ENCODE measurements at places on chromosomes 11 and 22.

DNA sequence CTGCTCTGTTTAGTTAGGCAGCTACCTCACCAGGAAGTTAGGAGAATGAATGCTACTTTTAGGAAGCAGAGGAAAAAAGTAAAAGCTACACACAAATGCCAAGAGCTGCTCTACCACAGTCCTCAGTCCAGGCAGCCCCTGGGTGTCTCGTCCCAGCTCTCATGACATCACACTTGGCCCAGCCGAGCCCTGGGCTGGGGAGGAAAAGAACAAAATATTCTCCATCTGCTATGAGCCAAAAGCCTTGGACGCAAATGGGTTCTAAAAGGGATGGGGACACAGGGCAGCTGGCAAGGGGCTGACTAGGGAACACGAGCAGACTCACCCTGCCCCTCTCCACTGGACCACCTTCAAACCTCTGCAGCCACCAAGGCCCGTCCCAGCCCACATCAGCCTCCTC is 26.1 kb downstream of the TMEM184B start:
- no peak for DNase-seq

DNA sequence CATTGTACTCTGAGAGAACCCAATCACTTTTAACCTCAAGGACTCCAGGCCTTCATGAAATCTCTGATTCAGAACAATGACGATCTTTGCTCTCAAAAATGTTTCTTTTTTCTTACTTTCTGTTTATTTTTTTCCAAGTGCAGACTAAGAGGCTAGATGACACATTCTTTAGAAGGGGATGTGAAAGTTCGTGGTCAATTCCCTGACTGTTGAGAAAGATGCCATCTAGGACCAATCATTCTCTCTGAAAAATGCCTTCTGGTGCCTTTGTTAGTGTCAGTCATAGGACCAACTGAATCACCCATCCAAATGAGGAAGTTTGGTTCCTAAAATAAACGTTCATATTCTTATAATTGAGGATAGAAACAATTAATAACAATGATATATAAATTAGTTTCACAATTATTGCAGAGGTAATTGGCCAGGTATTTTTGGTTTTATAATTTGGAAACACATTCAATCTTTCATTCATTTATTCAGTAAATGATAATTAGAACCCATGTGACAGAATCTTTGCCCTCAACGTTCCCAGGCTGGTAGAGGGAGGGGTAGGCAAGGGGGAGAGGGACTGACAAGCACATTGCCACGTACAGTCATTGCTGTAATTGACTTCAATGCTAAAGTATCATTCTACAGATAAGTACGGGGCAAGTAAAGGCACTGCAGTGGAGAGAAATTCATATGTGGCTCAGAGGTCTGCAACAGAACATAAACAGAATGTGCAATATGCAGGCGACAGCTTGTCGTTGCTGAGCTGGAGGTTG is 333.4 kb upstream of the MPPED2 start:
- no peak for DNase-seq

- DNase-seq: no peak
Observed at GRCh38 chr22:44146088-44146861, 34.5 kb upstream of the PARVG start.

DNA sequence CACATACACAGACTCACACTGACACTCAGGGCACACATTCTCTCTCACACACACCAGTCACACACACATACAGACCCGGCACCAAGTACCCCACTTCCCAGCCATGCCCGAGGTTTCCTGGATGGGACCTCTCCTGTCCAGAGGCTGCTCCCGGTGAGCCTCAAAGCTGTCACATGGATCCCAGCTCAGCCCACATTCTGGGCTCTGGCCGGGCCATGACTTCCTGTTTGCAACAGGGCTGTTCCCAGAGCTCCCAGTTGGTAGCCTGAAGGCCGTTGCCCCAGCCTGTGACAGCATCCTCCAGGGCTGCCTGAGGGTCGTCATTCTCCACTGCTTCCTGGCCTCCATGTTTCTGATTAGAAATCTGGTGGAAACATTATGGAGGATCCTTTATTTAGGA is 14.6 kb upstream of the CYP2D6 start:
- no peak for DNase-seq

- DNase-seq: no peak
Observed at GRCh38 chr11:14029440-14029839, 66.9 kb downstream of the SPON1 start.

DNA sequence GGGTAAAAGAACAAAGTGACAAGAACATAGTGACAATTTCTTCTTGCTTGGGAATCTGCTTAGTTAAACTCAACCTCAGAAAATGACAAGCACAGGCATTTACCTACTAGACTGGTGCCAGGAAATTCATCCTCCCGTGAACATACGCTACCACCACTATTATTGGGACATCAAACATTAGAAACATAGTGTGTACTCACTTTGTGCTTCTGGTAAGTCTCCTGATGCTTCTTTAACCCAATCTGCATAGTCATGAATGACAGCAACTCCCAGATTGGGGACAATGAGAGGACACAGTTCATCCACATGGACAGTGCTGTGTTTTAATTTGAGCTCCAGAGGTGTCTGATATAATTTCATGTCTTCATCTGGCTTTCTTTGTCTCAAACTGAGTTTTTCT is 29.2 kb upstream of the CHRNA10 start:
- no peak for DNase-seq

DNA sequence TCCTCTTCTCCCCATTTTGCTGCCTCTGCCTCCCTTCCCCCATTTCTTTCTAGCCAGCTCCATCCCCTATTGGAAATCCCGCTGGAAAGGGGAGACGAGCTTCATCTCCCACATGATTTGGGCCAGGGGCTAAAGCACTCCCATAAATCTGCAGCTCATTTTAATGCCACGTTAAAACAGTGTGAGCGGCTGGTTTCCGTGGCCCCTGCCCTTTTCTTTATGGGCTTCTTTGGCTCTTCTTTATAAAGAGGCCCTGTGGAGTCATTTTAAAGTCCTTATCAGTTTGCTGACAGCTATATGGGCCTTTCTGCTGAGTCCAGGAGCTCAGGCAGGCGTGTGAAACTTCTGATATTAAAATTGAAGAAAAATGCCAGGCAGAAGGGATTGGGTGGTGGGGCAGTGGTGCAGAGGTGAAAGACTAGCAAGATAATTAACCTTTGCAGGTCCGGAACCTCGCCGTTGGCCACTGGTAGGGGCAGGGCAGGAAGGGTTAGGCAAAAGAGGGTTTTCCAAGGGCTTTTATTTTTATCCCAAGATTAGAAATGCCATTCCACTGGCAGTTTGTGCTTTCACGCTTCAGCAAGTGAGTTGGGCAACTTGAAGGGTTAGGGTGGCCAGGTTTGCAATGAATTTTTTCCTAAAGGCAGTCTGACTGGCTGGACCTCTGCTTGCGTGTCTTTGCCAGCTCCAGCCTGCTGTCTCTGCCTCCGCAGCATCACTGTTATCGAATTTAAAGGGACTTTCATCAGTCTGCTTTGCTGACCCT is 44.3 kb downstream of the EXT2 start:
- DNase-seq: no peak

GRCh38 chr11:2524446-2525165 is 79.8 kb downstream of the KCNQ1 start:
- no peak for DNase-seq

- no peak for DNase-seq
Observed at GRCh38 chr11:114762408-114762807, 84.1 kb downstream of the NXPE2 start.

GRCh38 chr11:2574043-2574552 is 125.7 kb downstream of the KCNQ1OT1 start:
- DNase-seq: no peak

- DNase-seq: no peak
Observed at GRCh38 chr11:84140386-84141169, 854.4 kb upstream of the CCDC90B start.

GRCh38 chr11:9601037-9601875 is 27.8 kb downstream of the WEE1 start:
- no peak for DNase-seq

GRCh38 chr11:1060852-1061616 is 13.6 kb upstream of the MUC2 start:
- DNase-seq: no peak

DNA sequence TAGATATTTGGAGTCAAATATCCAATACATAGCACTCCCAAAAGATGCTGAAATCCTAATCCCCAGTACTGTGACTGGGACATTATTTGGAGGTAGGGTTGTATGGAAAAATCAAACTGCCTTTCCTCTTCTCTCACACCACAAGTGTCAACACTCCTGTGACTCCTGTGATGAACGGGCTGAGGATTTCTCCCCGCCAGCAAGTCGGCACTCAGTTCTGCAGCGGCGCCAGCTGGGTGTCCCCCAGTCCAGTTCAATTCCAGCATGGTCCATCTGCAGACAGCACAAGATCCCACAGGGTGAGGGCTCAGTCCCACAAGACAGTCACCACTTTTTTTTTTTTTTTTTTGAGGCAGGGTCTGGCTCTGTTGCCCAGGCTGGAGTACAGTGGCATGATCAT is 4.3 kb upstream of the PARVB start:
- DNase-seq: no peak

GRCh38 chr22:33835265-33835664 is 85.0 kb downstream of the LARGE1 start:
- no peak for DNase-seq

DNA sequence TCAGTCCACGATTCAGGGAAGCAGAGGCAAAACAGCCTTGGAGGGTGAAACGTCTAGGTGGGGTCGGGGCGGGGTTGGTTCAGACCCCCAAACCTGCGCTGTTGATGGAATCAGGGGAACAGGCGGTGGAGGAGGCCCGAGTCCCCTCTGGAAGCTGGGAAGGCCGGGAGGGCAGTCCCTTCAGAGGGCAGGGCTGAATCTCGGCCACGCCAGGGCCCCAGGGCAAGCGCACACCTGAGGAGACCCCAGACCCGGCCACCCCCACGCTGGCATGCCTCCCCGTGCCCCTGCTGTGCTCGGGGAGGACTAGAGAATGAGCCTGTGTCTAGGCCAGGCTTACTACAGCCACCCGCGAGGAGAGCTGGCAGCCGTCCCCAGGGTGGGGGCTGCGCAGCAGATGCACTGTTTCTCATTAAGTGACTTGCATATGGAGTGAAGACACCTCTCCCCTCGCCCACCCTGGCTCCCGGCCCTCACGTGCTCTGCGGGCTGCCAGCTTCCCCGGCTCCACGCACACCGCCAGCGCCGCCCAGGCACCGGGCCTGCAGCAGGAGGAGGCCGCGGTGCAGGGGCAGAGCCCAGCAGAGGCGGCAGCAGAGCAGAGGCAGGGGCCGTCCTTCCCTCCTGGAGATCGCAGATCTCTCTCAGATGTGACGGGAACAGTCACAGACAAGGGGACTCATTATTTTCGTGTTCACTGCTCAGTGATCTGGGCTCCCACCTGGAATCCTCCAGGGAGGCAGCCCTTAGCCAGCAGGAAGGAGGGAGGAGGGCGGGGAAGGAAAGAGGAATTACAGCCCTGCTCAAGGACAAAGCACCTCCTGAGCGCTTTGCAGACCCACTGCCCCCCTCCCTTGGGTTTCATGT is 47.1 kb upstream of the OPCML start:
- DNase-seq: no peak

- no peak for DNase-seq
Observed at GRCh38 chr11:10758957-10759356, 7.9 kb downstream of the CTR9 start.

DNA sequence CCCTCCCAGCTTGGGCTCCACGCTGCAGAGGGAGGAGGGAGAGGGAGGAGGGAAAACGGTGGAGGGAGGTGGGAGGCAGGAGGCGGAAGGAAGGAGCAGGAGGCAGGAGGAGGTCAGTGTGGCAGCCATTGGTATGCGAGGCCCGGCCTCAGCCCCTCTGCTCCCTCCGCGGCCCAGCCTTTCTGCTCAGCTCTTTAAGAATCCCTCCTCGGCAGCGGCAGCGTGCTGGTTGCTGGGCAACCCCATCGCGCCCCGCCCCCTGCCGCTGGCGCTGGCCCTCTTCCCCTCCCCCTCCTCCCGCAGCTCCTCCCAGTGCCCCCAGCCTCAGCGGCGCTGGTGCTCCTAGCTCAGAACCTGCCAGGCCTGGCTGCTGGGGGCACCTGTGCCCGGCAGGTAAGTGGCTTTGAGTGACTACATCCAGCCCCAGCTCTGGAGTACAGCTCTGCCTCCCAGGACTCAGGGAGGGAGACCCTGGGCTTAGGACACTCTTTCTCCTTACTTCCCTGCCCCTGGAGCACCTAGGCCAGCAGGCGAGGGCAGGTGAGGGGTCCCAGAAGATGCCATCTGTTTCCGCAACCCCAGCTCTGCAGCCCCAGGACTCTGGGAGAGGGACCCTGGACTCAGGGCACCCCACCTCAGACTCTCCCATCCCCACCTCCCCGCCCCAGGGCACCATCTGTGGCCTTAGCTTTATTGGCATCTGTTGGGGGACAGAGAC is 7.2 kb upstream of the FLRT1 start:
- no peak for DNase-seq

GRCh38 chr11:74002832-74003231 is 6.1 kb downstream of the UCP3 start:
- DNase-seq: no peak

DNA sequence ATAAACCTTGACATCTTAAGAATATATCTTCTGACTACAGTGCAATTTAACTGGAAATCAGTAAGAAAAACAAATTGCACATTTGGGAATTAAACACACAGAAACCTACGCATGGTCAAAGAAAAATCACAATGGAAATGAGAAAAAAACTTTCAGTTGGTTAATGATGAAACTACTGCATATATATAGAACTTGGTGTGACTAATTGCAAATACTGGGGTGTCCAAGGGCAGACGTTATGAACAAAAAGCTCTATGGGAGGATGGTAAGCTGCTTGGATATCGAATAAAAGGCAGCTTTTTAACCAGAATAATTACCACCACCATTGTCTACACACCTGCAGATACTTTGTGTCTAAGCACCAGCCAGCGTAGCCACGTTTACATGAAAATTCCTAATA is 791 bp downstream of the GDPD4 start:
- DNase-seq: no peak

GRCh38 chr22:28620244-28620922 is 59.3 kb downstream of the TTC28 start:
- DNase-seq: no peak

DNA sequence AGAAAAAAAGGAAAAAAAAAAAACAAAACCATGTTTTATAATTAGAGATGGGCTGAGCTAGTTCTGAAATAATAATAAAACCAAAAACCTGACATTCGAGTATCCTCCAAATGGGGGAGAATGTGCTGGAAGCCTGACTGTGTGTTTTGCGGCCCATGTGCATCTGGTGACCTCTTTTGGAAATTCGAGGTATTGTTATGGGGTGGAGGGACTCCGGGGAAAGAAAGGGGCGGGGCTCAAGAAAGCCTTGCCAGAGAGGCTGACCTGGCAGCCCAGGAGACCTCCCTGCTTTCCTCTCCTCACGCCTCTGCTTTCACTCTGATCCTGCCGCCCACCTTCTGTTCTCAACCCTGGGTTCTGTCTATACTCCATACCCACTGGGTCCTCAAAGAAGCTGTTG is 72.9 kb downstream of the CTTN start:
- DNase-seq: no peak

DNA sequence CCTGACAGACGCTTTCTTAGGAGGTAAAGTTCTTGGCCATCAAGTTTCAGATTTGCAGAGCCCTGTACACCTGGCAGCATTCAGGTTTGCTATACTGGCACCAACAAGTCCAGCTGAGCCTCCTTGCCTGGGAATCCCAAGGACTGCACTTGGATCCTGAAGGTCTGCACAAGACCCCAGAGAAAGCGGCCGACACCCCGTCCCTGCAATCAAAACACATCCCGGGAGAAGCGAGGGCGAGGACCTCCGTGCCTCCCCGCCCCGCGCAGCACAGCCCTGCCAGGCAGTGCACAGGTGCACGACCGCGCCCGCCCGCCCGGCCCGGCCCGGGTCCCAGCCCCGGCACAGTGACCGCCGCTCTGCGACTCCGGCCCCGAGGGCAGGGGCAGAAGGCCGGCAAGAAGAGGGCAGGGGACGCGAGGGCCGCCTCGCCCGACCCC is 559 bp downstream of the MRTFA start:
- no peak for DNase-seq

- DNase-seq: no peak
Observed at GRCh38 chr11:298406-299065, 790 bp downstream of the IFITM5 start.
